ENCODE measurements at places on chromosomes 3 and 15.

GRCh38 chr15:38660738-38661137, 96.1 kb upstream of the RASGRP1 start:
- no peak for DNase-seq

DNA sequence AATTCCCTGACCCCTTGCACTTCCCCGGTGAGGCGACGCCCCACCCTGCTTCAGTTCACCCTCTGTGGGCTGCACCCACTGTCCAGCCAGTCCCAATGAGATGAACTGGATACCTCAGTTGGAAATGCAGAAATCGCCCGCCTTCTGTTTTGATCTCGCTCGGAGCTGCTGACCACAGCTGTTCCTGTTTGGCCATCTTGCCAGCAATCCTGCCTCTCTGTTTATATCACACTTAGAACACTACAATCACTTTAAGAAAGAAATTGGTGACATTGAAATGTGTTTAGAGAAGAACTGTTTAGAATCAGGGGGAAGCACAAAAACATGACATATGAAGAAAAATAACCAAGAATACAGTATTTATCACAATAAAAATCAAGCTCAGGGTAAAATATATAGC, 127.5 kb upstream of the SUCLG2 start:
- no peak for DNase-seq

DNA sequence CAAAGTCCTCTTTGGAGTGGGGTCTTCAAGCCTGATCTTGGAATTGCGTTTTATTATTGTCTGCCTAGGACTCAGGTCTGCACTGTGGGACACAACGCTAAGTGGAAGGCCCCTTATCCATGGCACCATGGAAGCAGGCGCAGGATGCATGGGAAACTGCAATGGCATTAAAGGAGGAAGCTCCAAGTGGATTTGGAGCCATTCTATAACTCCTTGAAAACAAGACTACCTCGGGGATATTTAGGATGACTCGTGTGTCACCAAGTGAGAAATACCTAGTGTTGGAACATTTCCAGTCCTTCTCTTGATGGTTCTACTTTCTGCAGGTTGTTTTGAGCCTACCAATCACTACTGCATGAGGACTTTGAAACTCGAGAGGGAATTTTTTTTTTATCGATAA, 126.6 kb upstream of the ZBED2 start:
- DNase-seq, result no peak

DNA sequence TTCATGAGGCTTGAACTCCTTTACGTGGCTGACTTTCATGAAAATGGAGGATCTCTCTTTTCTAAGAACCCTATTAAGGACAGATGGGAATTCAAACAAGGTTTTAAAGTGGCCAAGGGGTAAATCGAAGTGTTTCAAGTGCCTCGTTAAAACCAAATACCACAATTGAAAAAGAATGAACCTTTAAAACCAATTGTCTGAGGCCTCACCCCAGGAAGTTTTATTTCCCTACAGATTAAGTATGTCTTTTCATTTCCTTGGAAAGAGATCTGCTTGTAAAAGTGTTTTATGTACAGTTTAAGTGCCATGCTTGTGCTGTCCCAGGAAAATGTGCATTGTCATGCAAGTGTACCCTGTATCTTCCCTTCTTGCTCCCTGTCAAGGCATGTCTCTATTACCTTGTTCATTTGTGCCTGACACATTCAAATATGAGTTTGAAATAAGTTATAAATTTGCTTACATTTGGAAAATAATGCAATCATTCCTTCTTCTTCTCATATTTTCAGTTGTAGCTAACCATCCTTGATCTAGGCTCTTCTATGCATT, 138.7 kb downstream of the ZPLD1 start:
- DNase-seq, result no peak

- DNase-seq, result no peak
These were observed 34.0 kb upstream of the CILP start for GRCh38 chr15:65245096-65245856.

DNA sequence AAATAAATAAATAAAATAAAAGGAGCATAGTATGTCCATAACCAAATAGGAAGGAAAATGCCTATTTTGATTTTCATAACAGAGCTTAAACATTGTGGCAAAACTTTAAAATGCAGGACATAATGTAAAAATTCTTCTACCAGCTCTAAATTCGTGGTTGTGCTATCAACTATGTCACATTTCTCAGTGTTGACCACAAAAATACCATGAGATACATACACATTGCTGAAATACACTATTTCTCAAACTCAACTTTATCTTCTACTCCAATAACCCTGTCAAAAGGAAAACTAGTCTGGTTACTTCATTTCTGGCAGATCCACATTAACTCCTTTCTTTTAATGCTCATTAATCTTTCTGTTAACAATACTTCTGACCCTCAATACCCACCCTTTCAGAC, 523.2 kb downstream of the FHIT start:
- no peak for DNase-seq

DNA sequence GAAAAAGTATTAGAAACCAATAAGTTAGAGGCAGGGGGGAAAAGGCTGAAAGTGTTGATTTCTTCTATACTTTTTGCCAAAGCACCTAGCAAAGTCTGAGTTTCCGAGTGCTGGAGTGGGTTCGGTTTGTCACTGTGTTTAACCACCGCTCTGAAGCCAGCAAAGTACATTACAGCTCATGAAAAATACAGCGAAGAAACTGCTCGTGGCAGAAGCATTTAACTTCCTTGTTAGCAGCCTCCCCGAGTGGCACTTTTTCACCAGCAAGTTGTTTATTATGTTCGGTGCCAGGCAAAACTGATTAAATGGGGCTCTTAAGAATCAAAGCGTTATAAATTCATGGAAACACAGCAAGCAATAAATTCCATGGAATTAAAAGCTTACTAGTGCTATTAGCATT, 313.6 kb downstream of the FOXP1 start:
- DNase-seq, result no peak

GRCh38 chr3:135922903-135923250, 42.7 kb upstream of the PPP2R3A start:
- DNase-seq, result no peak

- no peak for DNase-seq
These were observed 13.0 kb upstream of the FHIT start for GRCh38 chr3:61264281-61264680.

Measured in activated T-helper 1 cell treated with anti-CD3 and anti-CD28 coated beads, Interleukin-12 subunit alpha, Interleukin-12 subunit beta, Interleukin-2, Interleukin-4 antibody, amounts not matched to agents 30 ng/mL and 10 ng/mL and 1 ng/mL, durations not matched to agents 14 hours and 24 hours and 36 hours (primary cell).